ENCODE measurements at places on chromosomes 2 and 18.

DNA sequence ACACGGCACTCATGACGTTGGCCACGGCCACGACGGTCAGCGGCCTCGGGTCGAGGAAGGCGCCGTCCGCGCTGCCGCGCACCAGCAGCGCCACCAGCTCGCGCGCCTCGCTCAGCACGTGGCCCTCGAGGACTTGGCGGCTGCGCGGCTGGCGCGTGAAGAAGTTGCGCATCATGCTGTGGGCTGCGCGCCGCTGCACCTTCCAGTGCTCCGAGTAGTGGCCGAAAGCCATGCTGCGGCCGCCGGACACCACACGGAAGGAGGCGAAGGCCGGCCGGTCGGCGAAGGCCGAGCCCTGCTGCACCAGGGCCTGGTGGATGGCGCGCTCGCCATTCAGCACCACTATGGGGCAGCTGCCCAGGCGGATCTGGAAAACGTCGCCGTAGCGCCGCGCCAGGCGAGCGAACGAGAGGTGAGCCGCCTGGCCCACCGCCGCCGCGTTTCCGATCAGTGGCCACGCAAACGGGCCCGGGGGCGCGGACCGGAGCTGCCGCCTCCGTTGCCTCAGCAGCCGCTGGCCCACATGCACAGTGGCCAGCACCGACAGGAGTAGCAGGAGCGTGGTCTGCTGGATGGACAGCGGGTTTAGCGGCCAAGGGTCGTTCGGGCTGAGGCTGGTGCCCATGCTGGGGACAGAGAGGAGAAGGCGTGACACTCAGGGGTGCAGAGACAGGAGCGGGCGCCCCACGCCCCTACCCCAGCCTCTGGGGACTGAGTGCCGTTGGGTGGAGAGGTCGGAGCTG, 1.0 kb downstream of the CYP1B1 start:
- DNase-seq = no peak

- no peak for DNase-seq
Measured at GRCh38 chr2:239208465-239209180, 192.2 kb downstream of the HDAC4 start.

- no peak for DNase-seq
Measured at GRCh38 chr2:172452845-172453244, 25.5 kb downstream of the ITGA6 start.

DNA sequence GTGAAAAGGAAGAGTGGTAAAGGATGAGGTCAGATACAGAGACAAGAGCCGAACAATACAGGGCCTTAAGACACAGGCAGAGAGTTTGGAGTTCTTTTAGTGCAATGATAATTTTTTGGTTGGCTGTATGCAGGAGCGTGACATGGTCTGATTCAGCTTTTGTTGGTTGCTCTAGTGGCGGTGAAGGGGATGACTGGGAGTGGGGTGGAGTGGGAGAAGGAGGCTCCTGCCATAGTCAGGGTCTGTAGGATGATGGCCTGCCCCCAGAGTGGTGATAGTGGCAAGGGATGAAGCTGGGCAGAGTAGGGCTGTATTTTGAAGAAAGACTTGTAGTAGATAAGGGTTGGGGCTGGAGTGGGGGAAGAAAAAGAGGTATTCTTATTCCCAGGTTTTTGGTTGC, 306.6 kb upstream of the VWC2L start:
- no peak for DNase-seq

DNA sequence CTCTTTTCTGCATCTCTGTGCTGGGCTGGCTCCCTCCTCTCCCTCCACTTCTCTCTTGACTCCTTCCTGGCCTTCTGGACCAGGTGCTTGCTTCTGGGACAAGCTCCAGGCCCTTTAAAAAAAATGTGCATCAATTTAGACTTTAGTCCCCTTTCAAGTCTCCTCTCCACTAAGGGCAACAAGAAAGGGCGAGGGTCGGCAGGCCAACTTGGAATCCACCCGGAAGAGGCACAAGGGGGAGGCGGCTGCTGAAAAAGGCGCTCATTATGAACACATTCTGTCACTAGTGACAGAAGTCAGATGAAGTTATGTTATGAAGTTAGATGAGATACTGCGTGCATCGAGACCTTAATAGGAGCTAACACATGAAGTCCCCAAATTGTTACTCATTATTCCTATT, 13.6 kb upstream of the RHOB start:
- no peak for DNase-seq

DNA sequence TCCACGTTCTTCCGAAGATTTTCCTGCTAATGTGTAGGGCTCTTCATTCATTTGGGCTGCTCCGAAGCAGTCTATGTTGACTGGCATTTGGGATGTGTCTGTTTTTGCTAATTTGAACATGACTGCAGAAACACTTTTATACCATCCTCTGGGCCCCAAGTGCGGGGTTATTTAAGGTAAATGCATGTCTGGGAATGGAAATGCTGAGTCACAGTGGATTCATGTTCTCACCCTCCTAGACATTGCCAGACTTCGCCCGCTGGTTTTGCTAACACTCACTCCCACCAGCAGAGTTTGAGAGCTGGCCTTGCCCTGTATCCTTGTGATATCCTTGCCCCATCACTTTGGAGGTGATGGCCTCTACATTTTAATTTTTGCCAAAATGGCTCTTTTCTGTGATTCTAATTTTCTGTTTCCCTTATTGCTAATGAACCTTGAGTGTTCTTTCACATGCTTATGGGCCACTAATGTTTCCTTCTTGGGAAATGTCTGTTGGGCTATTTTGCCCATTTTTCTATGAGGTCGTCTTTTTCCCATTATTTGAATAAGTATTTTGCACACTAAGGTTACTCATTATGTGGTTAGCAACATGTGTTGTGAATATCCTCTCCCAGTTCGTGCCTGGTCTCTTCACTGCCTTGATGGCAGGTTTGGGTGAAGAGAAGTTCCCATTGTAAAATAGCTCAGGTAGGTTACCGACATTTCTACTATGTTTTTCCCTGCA, 204.1 kb downstream of the GLI2 start:
- no peak for DNase-seq

GRCh38 chr18:80247393-80247841, at the start of gene PARD6G:
Gene PARD6G, minus strand, starts transcription at chr18:80247514. Its CDS starts 166 bp downstream, at chr18:80247348.
- DNase-seq = no peak

DNA sequence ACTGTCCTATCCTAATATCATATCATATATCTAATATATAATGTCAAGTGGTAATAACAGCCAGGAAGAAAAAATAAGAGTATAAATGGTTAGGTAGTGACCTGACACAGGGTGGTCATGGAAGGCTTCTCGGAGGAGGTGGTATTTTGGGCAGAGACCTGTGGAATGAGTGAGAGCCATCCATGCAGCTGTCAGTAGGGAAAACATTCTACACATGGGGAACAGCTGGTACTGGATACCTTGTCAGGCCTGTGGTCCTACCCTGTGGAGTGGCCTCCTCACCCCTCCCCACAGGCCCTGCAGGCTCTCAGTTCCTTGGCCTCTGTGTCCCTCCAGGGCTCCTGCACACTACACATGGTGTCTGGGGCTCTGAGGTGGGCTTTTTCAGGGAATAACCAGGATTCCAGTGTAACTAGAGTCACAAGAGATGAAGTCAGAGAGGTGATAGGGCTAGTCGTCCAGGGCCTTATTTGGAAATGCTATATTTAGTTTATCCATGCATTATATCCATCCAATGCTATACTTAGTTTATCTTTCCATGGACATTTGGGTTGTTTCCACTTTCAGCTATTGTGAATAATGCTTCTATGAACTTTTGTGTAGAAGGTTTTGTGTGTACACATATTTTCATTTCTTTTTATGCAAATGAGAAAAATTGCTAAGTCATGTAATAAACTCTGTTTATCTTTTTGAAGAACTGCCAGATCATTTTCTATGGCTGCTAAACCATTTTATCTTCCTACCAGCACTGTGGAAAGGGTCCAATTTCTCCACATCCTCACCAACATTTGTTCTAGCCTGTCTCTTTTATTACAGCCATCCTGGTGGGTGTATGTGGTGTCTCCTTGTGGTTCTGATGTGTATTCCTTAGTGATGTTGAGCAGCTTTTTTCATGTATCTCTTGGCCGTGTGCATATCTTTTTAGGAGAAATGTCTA, 75.6 kb downstream of the TPGS2 start:
- DNase-seq = no peak

GRCh38 chr2:203352604-203353255, 24.5 kb downstream of the ABI2 start:
- no peak for DNase-seq

DNA sequence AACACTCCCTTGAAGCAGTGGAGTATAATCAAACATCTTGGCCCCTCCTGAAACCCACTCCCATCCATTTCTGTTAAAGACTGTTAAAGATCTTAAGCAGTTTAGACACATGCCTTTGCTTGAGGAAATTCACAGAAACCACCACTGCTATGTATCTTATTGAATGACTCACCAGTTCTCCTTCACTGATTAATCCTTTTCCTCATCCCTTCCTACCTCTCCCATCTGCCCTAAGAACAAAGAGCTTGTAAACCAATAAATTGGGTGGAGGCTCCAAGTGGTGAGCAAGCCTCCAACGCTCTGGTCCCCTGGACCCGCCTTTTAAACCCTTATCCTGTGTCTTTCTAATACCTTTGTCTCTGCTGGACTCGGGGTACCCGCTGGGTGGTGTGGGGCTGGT, 746.1 kb downstream of the LRP1B start:
- no peak for DNase-seq

DNA sequence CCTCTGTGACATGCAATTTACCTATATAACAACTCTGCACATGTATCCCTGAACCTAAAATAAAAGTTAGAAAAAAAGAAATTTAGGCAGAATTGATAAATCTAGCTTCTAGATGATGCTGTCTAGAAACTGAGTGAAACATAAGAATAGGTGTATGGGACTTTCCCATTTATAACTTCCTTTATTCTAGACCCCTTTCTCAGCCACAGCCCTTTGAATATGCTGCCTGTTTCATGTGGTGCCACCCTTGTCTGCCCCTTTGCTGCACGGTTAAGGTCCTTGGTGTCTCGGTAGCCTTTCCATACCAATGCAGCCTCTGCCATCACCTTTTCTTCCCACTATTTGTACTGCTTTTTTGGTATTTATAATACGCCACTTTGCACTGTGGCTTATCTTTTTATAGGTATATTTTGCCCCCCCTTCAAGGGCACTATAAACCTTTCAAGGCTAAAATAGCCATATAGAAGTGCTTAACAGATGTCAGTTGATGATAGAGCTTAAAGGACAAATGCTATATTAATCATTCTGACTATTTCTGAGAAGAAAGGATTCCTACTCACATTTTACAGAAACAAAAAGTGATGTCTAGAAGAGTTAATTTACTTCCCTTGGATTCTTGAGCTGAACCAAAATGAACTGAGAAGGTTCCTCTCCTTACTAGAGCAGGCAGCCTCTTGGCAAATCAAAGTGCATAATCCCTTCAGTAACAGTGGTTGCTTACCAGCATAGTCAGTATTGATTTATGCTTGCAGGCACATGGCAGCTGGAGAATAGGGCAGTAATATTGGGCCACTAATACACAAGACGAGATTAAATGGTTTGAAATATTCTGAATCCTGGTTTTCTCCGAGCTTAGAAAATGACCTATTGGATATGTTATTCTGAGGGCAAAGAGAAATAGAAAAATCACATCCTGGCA, 88.1 kb upstream of the CYP26B1 start:
- no peak for DNase-seq

- no peak for DNase-seq
Measured at GRCh38 chr2:213022987-213023386, 128.4 kb downstream of the IKZF2 start.

GRCh38 chr2:212692466-212692865, 153.9 kb upstream of the ERBB4 start:
- no peak for DNase-seq

DNA sequence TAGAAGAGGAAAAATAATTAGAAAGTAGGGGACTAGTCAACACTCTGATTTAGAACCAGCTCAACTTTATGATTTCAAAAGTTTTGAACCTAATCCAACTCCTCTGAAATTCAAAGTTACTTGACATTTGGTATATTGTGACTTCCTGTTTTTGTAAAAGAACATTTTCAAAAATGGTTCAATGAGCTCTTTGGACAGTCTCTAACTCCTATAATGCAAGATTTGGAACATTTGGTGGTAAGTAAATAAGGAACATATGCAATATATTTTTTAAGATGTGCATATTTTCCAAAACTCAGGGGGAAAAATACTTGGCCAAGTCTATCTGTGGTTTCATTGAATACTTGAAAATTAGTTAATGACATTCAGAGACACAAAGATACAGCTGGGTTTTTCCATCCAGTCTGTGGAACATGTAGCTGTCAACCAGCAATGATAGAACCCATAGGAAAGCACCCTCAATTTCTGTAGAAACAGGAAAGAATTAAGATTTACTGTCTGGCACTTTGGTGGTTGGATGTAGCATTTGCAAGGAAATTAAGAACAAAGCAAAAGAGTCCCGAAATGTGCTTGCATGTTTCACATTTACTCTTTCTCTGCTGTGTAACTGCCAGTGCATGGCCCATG, 17.0 kb upstream of the ANKRD44 start:
- no peak for DNase-seq

DNA sequence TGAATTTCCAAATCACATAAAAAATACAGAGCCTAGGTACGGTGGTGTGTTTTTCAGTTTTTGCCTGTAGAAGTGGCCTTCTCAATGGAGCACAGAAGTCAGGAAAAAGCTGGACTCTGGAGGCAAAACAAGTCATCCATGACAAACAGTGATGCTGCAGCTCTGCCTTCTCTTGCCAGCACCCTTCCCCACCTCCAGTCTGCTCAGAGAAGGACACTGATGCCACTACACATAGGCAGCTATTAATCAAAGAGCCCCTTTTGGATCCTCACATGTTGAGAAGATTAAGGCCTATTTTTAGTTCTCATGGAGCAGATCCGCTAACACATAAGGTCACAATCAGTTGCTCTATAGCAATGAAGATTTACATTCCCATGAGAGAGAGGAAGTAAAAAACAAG, 181.6 kb upstream of the GALNT5 start:
- DNase-seq = no peak

- no peak for DNase-seq
Measured at GRCh38 chr2:241378816-241379215, 22.7 kb downstream of the FARP2 start.

DNA sequence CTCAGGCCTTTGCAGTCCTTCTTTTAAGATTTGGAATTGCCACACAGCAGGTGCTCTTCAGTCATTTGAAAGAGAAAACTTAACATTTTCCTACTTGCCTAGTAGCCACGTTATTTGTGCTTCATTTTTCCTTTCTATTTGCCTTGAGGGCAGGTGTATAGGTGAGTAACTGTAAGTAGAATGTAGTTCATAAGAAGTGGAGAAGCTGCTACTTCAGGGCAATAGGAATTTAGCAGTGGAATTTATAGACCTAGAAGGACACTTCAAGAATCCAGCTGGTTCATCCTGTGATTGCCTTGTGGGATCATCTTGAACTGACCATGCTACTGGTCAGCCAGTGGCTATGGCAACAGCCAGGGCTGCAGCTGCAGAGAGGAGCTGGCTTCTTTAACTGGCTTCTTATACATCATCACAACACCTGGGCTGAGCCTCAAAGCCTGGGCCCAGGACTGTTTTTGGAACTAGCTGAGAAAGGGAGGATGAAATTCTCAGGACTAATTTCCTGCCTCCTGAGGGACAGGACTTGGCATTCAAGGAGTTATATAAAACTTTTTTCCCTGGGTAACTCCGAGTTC, 5.1 kb upstream of the LANCL1 start:
- DNase-seq = no peak

- DNase-seq = no peak
Measured at GRCh38 chr2:172398440-172398839, 28.9 kb upstream of the ITGA6 start.

GRCh38 chr2:151630372-151630771, 103.9 kb downstream of the NEB start:
- DNase-seq = no peak

- DNase-seq = no peak
Measured at GRCh38 chr2:181685150-181685688, 4.9 kb upstream of the NEUROD1 start.
